ENCODE measurements at places on chromosomes 6 and 20.

DNA sequence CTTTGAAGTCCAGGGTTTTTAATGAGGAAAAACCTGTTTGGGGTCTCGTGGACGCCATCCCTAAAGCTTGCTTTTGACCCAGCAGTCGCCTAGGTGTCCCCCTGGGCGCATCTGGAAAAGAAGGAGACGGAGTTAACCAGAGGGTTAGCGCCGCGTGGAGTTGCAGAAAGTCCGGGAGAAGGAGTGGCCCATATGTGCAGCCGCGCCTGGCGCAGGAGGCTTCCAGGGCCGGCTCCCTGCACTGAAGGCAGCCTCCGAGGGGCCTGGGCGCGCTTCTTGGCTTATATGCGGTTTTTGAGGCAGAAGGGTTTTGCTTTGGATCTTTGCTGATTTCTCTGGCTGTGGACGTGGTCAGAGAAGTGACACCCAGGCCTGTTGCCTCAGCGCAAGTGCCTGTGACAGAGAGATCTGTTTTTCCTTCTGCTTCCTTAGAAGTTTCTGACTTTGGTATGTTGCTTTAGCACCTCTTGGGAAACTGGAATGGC is 987 bp downstream of the TMEM181 start:
- peak; percentile 37 for DNase-seq

DNA sequence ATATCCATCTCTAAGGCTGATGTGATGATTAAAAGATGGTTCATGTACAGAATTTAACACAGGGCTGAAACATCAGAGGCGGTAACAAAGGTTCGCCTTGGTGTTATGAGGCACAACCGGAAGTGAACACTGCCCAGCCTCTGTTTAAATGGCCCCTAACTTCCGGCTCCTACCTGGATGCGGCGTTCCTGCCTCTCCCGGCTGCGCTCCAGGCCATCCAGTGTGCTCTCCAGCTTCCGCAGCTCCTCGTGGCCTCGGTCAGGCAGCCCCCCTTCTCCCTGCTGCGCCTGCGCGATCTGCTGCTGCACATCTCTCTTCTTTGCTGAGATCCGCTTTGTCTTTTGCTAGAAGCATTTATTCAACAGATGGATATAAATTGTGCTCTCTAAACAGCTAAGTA is 195.3 kb downstream of the SYNE1 start:
- no peak for DNase-seq

GRCh38 chr20:37347891-37348791 is 2.2 kb downstream of the SRC start:
- DNase-seq: peak; percentile 29

DNA sequence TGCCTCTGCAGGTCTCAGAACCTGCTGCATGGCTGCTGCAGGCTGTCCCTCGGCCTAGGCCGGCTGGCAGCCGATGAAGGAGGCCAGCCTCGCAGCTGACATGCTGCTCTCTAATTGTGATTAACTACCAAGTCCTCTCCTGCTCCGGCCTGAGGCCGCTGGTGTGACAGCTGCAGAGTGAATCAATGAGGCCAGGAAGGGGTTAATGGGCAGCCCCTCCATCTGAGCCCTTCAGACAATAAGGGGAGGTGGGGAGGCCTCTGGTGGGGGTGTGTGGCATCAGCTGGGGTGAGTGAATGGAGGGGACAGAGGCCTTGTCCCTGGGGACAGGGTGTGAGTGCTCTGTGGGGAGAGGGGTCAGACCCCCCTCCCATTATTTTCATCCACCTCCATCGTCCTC is 34.4 kb downstream of the SLC52A3 start:
- DNase-seq: no peak

DNA sequence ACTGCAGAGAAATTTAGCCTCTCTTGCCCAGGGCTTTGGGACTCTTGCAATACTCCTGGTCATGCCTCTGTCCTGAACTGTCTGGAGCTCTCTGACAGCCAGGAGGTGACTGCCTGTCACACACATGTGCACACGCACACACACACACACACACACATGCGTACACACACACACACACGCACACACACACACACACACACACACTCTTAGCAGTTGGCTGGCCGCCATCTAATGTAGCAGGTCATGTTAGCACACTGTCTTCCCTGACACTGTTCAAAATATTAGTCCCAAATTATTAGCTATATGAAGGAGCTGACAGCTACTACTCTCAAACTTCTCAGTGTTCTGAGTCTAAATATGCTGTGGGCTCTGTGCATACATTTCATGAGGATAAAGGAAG is 60.9 kb downstream of the IPCEF1 start:
- no peak for DNase-seq

DNA sequence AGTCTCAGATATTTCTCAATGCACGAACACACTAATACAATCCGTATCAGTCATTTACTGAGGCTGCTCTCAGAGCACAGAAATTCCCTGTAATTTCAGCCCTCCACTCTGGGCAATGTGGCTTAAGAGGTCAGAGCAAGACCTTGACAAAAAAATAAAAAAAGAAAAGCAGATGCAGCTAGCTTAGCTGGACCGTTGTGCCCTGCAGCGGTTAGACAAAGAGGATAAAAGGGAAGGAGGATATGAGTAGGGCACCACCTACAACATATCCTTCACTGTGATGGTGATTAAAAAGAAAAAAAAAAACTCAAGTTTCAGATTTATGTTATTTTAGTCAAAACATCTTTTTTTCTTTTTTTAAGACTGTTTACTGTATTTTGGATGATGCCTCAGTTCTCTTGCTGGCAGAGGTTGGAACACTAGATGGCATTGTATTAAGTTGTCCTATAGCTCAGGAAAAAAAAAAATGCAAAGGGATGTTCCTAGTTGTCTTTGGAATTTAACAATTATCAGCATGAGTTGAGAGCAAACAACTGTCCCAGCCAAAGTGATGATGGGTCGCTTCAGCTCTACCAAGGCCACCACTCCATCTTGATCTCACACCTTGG is 59.9 kb downstream of the ANKEF1 start:
- no peak for DNase-seq

DNA sequence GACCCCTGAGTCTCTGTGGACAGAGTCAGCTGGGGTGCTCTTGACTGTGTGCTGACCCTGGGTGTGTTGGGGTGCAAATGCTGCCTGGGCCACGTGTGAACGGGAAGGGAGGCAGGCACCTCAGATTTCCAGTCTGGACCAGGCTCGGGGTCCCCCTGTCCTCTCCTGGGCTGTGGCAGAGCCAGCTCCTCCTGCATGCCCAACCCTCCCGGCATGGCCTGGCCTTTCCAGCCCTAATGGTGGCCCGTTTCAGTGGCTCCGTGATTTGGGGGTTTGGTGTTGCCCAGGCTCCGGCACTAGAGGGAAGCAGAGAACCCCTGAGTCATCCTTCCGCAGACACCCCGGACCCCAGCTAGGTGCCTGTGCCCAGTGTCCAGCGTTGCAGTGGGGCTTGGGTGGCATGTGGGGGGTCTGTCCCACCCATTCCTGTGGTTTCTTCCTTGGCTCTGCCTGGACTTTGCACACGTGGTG is 9.1 kb downstream of the RBM38 start:
- no peak for DNase-seq
